DND-41 (cell line): ENCODE measurements at places on chromosomes 2 and 18.
A peak's percentile ranks its signal among the peaks of the same experiment; 100 is the strongest.

DNA sequence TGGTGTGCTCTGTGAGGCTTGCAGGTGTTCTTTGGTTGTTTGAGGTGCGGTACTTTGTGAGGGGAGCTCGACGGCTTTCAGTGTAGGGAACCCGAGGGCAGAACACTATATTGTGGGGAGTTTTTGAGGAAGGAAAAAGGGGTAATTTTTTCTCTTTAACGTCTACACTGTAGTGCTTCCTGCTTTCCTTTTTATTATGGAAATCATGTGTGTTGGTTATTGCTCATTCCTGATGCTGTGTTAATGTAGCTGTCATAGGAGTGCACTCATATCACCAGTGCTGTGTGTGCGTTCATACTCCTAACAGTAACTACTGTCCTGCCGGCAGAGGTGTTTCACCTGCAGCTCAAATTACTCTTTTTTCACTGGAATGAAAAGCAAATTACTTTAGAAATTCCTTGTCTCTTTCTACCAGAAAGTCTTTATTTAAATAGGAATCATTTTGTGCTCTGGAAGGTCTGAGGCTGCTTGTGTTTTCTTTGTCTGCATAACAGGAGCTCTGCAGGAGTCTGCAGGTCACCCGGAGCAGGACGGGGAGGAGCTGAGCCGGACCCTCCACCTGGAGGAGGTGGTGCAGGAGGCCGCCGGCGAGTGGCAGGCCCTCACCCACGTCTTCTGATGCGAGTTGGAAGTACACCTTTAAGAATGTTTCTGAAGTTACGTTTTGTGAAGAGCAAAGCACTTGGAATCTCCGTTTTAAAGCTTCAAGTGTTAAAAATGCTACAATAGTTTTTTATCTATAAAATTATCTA, 145.5 kb downstream of the ZNF236 start:
- DNase-seq, result no peak

- DNase-seq, result no peak
Measured at GRCh38 chr2:69989441-69990105, 28.1 kb upstream of the ASPRV1 start.

DNA sequence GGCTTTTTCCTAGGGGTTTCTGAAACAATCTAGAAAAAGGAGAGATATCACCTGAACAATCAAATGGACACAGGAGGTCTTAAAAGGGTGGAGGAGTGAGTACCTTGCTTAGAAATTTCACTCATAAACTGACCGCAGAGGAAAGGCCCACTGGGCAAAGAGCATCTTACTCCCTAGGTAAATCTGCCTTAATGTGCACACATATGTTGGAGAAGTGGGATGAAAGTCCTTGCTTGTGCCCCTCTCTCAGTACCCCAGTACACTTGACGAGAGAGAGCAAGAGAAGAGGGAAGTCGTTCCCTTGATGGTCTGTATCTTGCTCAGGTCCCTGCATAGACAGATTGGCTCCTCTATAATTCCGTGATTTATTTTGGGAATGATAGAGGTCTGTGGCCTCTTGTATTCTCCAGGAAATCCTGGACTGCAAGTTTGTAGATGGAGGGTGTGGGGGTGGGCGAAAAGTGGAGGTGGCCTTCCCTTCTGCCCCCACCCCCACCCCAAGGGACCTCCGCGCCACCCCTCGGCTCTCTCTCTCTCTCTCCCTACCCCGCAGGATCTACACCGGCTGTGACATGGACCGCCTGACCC, 6.8 kb downstream of the TBR1 start:
- no peak for DNase-seq

DNA sequence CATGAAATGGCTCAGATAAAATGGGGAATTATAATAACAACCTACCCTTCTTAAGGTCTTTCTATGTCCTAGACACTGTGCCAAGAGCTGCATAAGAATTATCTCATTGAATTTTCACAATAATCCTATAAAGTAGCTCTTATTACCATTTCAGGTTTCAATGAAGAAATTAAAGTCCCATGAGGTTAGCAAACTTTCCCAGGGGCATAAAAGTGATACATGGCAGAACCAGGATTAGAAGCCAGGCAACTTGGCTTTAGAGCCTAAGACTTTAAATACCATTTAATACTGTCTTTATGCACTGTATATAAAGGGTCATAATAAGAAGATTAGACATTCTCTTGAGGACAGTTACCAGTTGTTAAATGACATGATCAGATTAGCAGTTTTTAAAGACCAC, 130.1 kb downstream of the GCA start:
- no peak for DNase-seq

- peak; percentile 46 for DNase-seq
Measured at GRCh38 chr2:60216452-60216995, 336.9 kb downstream of the BCL11A start.

DNA sequence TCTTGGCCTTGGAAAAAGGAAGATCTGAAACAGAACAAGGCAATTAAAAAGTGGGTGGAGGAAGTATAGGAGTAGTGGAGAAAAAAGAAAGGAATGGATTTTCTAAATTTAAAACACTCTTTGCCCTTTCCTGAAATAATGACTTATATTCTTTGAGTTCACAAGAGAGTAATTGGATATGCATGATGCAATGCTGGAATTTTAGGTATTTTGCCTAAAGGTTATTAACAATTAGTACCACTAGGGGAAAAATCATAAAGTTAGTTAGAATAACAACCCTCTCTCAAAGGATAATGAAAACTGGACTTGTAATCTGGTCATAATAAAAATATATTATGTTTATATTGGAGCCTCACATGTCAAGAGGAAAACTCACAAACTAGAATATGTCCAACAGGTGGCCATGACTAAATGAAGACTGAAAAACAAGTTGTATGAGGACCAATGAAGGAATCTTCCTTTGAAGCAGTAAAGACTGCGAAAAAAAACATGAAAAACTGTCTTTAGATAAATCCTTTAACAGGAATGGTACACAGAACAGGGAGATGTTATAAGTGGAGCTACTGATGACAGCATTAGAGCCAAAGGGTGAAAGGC, 281.8 kb downstream of the NCKAP5 start:
- DNase-seq, result no peak

DNA sequence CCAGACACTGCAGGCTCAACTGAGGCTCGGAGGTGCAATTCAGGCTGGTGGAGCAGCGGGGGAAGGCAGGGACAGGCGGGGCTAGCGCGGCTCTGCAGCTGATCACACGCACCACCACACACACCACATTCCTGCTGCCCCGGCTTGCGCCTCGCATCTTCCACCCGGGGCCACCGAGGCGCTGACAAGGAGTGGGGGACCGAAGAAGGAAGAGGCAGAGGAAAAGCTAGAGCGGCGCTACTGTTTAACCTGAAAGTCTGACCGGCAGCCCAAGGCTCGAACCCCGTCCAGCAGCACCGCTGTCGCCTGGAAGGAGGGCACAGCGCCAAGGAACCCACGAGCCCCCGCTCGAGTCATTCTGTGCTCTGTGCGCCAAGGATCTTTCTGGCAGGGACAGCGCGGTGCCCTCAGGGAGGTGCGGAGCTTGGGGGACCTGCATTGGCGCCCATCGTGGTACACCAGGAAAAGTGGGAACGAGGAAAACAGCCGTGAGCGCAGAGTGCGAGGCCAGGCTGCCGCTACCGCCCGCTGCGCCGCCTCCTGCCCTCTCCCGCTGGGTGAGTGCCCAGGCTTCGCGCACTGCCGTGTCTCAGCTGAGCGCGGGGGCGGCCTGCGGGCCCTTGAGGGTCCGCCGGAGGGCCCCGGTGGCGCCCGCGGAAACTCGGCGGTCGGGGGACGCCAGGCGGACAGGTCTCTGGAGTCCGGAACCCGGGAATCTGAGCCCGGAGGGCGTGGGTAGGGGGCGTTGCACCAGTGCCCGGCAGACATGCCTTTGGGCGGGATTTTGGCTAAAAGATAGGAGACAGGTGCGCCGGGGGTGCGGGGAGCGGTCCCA, 860 bp upstream of the KCNJ3 start:
- no peak for DNase-seq

DNA sequence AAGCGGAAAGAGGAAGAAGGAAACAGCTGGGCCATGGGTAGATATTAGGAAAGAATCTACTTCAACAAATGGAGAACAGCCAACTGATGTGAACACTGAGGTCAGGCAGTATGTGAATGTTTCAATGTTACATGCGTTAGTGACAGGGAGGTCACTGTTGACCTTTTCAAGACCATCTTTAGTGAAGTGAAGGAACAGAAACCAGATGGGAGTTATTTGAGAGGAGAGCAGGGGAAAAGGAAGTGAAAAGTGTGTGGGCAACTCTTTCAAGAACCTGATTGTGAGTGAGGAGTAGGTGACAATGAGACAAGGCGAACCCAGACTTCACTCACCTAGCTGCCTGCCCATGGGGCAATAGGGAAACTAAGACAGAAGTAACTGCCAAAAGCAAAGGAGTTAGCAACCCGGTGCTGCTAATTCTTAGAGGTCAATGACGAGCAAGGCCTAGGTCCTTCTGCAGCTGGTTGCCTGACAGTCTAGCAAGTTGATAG, 67.0 kb downstream of the SP3 start:
- no peak for DNase-seq

GRCh38 chr18:51575171-51575570, 377.7 kb upstream of the MEX3C start:
- DNase-seq, result no peak

GRCh38 chr2:27855476-27855875, 34.7 kb downstream of the RBKS start:
- DNase-seq, result no peak

- peak; percentile 26 for DNase-seq
Measured at GRCh38 chr2:12192762-12193161, 446.3 kb downstream of the LPIN1 start.

- no peak for DNase-seq
Measured at GRCh38 chr2:22497789-22498188, 887.2 kb upstream of the KLHL29 start.

GRCh38 chr2:22536133-22536532, 848.8 kb upstream of the KLHL29 start:
- no peak for DNase-seq

DNA sequence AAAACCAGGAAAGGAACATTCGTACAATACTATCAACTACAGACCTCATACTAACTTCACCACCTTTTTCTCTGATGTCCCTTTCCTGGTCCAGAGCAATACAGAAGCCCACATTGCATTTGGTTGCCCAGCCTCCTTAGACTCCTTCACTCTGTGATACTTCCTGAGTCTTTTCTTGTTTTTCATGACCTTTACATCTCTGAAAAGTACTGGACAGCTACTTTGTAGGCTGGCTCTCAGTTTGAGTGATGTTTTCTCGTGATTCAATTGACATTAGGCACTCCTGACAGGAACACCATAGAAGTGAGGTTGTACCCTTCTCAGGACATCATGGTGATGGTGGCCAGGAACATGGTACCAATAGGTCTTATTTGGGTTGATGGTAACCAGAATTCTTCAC, 185.9 kb upstream of the SLC39A10 start:
- DNase-seq, result no peak

DNA sequence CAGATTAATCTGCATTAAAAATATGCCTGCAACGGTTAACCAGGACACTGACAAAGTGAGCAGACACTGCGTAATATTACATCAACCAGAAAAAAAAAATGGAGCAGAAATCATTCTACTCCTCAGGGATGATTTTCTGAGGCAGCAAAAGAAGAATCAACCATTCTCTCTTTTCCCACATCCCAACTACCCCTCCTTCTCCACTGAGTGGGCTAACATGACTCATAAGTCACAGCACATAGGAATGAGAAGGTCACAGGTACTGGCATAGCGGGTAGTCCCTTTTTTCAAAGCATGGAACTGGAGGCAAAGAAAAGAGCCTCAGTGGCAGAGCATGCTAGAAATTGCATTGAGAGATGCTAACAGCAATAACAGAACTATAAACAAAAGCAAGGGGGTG, 54.3 kb upstream of the TSPYL6 start:
- no peak for DNase-seq

DNA sequence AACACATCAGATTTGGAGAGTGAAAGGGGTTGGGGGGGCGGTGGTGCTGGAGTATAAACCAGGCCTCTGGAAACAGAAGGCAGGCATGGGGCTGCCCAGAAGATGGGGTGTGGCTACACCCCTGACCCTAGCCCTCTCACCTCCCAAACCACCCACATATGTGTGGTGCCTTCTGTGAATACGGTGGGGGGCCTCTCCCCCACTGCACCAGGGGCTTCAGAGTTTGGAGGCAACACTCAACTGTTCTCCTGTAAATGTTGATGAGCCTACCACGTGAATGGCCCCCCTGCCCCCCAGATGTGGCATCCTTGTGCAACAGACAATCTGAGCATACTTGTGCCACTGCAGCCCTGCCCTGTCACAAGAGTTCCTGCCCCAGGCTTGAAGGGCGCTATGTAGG, 19.5 kb downstream of the FBXO41 start:
- DNase-seq, result no peak

DNA sequence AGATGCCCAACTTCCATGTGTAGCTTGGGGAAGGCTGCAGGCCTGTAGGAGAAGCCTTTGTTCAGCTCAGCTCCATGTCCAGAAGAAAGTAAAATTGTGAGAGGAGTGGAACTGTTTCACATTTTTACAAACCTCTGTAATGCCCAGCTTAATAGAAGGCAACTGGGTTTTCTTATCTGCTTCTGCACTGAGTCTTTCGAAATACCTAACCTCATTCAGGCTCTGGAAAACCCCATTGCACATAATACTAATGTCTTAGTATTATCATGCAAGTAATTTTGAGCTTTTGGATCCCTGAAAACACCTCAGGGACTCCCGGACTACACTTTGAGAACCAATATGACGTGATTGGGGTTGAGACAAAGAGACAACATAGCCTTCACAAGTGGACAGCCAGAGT, 5.8 kb downstream of the SMIM21 start:
- DNase-seq, result no peak

DNA sequence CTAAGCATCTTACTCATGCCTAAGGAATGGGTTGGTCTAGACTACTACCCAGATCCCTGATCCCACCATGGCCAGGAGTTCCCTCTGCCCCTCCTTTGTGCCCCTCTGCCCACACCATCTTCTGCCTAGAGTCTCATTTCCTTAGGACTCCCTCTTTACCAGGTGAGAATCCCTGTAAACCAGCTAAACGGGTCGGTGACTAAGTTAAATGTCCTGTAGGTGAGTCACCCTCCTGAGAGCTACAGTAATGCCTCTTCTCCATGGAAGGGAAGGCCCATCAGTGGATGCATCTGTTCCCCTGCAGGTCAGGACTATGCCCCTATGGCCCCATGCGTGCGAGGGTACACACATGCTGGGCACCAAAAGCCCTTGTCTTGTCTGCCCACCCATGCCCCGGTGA, 25.4 kb downstream of the PTGR3 start:
- DNase-seq, result no peak
